Activated naive CD4-positive, alpha-beta T cell treated with anti-CD3 and anti-CD28 coated beads, Interleukin-2, amount 50 U/mL, for 16 hours (primary cell): ENCODE measurements at places on chromosomes 13 and 19.

- DNase-seq = no peak
Measured at GRCh38 chr19:33465834-33466233, 55.8 kb downstream of the PEPD start.

DNA sequence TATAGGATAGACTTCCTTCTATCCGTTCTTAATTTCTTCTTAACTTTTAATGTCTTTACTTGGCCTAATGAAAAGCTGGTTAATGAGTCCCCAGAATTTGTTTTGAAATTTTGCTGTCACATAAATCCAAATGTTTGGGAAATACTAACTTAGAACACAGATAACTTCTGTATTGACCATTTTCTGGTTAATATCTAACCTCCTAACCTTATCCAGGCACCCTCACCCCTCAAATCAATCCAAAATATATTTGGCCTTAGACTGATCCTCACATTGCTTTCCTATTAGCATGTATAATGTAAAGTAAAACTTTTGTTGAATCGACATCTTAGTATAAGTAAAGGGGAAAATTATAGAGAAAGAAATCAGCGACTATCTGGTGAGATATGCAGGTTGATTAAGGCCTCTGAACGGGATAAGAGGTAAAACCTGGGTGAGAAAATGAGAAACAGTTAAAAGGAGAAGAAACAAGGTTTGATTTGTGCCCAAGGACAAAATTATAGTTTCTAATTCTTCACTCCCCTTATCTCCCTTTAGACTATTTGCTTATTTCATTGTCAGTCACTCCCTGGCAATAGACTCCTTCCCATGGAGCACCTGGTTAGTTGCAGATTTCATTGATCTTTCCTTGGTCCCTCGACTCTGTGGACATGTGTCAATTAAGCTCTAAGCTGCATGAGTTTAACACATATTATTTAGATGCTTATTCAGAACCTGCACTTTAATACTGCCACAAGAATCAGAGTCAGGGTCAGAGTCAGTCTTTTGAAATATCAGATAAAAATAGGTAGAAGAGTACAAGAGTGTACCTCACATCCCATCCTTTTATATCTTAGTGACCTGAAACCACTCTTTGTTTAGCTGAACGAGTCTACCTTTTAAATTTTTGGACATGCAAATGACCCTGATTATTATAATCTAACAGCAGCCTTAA lies 119.2 kb upstream of the MLNR start:
- no peak for DNase-seq

DNA sequence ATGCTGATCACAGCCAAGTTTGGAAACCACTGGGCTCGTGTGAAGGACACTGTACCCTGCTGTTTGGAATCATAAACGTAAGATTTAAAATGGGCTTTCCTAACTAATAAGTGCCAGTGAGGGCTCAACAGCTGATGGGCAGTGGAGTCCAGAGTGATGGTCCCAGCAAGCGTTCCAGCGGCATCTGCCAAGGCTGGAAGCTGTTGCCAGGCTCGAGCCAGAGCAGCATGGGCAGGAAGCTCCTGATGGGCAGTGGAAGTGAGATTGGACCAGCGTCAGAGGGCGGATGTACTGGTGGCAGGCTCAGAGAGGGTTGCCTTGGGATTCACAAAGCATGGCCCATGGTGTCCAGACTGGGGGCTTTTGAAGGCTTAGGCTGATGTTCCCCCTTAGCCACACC lies 30.2 kb downstream of the COL4A2 start:
- DNase-seq = no peak

DNA sequence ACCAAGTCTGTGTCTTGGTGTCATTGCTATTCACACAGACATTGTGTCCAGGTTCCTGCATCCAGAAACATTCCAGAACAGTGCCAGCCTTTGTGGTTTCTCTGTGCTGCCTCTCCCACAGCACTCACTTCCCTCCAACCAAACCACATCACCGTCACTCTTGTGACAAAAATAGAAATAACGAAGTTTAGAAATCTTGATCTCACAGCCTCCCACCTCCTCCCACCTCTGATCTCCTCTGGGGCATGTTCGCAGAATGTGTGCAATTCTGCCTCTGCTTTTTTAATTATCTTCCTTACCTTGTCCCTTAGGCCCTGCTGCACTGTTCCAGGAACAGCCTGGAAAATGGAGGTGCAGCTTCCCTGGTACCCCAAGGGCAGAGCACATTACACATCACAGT lies 8.7 kb upstream of the SERPINE3 start:
- DNase-seq = no peak

GRCh38 chr19:34228347-34228746 lies 26.0 kb upstream of the GARRE1 start:
- DNase-seq = no peak
